ENCODE measurements at places on chromosomes 3 and 15.
A peak's percentile ranks its signal among the peaks of the same experiment; 100 is the strongest.

- DNase-seq, result no peak
- H3K4me3 ChIP-seq, result no peak overlapping the region
- no peaks in the 10 kb centered on the region for H3K36me3 ChIP-seq
- no peaks in the 10 kb centered on the region for H3K27me3 ChIP-seq
- peaks cover 17% of the 10 kb centered on the region for H3K4me1 ChIP-seq
Measured at GRCh38 chr3:194285024-194285849, 65.9 kb downstream of the CPN2 start.

- no peak overlapping the region for H3K27ac ChIP-seq
- DNase-seq, result peak; percentile 24
- no peaks in the 10 kb centered on the region for H3K27me3 ChIP-seq
- H3K4me1 ChIP-seq, result no peaks in the 10 kb centered on the region
Measured at GRCh38 chr3:179929091-179929529, 107.6 kb downstream of the PEX5L start.

DNA sequence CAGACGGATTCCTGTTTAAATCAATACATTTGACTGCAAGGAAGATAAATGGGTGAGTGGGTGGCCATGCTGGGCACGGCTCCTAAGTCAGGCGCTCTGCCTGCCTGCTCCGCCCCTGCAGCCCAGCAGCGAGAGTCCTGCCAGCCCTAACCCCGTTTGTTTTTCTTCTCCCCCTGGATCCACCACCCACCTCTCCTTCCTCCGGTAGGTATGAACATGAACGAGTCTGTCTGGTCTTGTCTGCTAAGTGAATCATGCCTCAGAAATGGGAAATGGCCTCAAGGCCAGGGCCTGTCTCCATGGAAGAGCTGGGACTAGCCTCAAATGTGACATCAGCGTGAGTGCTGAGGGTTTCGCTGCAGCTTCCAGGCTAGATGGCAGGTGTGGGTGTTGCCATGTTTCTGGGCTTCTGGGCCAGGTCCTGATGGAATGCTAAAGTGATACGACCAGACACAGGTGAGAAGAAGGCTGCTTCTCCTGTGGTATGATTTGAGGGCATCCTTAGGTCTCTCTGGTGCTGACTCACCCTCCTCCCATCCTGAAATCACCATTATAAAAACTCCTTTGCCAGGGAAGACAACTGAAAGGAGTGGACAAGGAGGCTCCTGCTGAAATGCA is 5.6 kb upstream of the FEM1B start:
- H3K36me3 ChIP-seq, result no peaks in the 10 kb centered on the region
- no peaks in the 10 kb centered on the region for H3K27me3 ChIP-seq
- peaks cover 25% of the 10 kb centered on the region for H3K4me1 ChIP-seq
- peak; percentile 32 for DNase-seq

DNA sequence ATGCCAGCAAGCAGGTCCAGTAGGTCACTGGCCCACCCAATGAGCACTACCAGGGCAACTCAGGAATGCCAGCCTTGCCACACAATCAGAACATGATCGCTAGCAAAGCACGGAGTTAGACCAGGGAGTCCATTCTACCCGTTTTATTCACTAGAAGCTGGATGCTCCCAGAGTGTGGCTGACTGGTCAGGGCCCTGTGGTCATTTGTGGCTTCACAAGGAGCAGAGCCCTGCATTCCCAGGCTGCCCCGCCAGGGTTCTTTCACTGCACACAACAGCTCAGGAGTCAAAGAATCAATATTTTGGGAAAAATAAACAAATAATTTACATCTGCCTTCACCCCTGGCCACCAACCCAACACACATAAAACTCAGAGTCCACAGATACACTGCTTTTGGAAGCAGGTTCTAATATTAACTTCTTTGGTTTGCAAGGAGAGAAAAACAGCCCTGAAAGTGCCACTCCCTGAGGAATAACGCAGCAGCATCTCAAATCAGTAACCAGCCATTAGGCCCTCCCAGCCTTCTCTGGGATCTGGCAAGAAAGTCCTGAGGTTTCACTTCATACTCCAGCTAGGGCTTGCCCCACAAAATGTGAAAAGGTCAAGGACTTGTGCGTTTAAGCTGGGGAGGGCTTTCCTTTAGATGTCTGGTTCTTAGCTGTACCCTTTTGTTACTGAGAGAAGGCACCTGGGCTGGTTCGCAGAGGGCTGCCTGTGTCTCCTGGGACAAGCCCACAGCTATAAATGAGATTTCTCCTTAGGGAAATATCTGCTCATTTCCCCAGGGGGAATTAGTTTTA is 16.0 kb downstream of the SIAH2 start:
- H3K27ac ChIP-seq, result peak overlapping the region; percentile 14
- H3K36me3 ChIP-seq, result no peaks in the 10 kb centered on the region
- H3K4me3 ChIP-seq, result no peak overlapping the region
- H3K27me3 ChIP-seq, result no peaks in the 10 kb centered on the region
- peaks cover 34% of the 10 kb centered on the region for H3K4me1 ChIP-seq
- no peak for DNase-seq
